Stimulated activated CD4-positive, alpha-beta T cell treated with anti-CD3 and anti-CD28 coated beads, Interleukin-2, amount 100 ng/mL, for 48 hours (primary cell): ENCODE measurements at places on chromosomes 1 and 21.

DNA sequence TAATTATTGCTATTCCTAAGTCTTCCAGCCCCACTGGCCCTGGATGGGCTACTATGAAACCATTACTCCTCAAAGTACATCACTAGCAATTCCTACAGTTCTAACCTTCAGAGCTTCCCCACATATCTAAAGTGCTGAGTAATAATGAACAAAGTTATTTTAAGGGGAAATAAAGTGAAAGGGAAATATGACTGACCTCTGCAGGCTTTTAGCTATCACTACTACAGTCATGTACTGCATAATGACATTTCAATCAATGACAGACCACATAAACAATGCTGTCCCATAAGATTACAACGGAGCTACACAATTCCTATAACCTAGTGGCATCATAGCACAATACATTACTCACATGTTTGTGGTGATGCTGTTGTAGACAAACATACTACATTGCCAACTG is 32.5 kb upstream of the ASPM start:
- no peak for DNase-seq

DNA sequence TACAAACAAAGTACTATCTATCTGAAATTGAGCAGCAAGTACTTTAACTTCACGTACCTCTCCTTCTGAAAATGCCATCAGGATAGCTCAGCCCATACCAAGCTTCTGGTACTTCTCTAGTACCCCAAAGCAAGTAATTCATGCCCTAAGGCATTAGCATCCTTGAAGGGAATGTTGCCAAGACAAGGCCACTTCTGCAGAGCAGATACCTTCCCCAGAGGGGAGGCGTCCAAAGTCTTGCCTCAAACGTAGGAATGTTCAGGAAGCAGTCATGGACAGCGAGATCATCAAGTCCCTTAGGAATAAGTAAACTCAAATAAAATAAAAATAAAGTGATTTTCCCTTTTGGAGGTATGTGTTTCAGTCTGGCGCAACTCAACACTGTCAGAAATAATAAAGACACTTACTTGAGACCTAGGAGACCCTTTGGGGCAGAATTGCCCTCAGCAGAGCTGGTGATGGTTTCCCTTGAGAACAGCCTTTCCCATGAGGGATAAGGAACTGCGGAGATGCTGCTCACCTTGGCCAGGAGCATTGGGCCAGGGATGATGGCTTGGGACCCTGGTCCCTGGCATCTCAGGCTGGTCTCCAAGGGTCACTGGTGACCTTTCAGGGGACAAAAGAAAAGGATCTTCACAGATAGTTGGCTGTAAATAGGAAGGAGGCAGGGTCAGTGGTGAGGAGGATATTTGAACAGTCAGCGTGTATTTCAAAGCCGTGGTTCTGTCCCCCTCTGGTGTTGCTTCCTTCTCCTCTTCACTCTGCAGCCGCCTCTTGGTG is 522.9 kb downstream of the KIF26B start:
- DNase-seq = no peak

- DNase-seq = no peak
Measured at GRCh38 chr1:173295995-173296394, 88.9 kb upstream of the TNFSF4 start.

DNA sequence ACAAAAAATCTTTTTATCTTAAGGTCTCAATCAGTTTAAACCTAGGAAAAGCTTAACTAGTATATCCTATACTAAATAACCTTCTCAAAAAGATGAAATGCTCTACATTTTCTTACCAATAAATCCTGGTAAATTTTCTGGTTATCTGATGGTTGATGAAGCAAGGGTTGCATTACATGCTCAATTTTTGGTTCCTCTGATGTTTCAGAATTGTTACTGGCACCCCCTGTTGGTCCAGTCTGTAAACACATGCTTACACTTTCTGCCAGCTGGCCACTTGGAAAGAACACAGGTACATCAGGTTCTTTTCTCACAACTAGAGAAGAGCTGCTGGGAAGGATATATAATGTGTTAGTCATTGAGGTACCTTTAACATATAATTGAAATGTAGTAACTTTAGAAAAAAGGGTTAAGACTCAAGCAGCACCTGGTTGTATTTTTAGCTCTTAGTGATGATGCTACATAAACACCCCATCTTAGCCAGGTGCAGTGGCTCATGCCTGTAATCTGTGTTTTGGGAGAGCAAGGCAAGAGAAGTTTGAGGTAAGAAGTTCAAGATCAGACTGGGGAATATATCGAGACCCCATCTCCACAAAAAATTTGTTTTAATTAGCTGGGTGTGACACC is 30.9 kb upstream of the TAL1 start:
- DNase-seq = peak; percentile 28

DNA sequence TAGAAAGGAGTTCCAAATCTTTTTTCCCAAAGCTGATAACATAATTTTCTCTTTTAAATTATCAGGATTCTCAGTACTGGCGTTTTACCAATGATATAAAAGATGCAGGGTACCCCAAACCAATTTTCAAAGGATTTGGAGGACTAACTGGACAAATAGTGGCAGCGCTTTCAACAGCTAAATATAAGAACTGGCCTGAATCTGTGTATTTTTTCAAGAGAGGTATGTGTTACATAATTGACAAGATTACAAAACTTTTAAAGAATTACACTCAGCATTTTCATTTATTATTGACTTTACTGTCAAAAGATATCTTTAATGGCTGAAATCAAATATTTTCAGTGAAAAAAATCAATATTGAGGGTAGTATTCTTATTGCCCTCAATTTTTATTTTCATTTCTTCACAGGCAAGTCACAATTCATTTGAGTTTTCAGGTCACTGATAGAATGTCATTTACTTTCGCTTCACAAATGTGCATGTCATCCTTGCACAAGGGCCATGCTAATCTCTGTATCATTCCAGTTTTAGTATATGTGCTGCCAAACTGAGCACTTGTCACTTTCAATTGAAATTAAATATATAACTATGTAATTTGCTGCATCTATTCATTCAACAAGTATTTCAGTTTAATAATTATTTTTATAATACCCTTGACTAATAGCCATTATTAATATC is 63.5 kb downstream of the TPR start:
- no peak for DNase-seq

GRCh38 chr1:110726755-110727154 is 52.0 kb upstream of the KCNA3 start:
- DNase-seq = no peak

GRCh38 chr1:148347781-148348180 is 135.3 kb downstream of the PPIAL4G start:
- DNase-seq = no peak

DNA sequence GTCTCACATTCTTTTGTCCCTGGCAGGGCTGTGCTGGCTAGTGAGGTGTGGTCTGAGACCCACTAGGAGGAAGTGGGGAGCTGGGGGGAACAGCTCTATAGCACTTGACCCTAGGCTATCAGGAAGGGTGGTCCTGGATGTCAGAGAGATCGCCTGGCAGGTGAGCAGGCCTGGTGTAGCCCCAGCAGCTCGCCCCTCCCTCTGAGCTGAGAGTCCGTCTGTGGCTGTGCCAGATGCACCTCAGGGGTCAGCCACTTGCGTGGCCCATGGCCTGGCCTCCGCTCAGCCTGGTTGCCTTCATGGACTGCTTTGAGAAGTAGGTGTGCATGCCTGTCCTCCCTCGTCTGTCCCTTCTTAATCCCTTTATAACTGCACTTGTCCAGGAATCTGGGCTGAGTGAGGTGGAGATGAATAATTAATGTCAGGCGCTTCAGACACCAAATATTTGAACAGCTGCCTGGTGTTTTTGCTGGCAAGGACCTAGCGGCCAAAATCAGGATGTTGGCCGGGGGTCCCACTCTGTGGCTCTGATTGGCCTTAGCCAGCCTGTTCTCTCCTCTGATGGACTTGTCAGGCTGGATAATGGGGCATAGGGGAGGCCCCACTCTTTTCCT is 30.5 kb downstream of the TMEM53 start:
- no peak for DNase-seq

GRCh38 chr21:14482165-14482564 is 64.0 kb downstream of the SAMSN1 start:
- DNase-seq = no peak

DNA sequence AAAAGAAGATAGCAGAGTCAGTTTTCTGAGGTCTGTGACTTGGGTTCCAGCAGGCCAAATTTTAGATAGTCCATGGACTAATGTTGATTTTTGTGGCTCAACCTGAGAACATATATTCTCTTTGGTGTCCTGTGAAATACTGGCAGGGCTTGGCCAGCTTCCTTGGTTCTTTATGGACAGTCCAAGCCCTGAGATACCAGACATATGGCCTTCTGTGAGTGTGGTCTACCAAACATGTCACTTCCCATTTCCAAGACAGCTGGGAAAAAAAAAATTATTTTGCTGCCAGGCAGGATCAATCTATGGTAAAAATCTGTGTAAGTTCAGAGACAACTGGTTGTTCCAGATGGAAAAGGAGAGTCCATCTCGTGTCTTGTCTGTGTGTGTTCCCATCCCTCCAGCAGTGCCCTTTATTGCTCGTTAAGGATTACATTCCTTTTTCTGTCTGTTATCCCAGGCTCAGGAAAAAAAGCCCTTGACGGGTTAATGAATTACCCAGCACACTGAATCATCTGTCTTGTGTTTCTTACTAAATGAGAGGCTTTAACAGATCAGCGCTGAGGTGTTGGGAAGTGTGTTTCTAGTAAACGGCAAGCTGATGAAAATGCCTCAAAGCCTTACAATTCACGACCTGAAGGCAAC is 33.4 kb upstream of the XPR1 start:
- DNase-seq = no peak

DNA sequence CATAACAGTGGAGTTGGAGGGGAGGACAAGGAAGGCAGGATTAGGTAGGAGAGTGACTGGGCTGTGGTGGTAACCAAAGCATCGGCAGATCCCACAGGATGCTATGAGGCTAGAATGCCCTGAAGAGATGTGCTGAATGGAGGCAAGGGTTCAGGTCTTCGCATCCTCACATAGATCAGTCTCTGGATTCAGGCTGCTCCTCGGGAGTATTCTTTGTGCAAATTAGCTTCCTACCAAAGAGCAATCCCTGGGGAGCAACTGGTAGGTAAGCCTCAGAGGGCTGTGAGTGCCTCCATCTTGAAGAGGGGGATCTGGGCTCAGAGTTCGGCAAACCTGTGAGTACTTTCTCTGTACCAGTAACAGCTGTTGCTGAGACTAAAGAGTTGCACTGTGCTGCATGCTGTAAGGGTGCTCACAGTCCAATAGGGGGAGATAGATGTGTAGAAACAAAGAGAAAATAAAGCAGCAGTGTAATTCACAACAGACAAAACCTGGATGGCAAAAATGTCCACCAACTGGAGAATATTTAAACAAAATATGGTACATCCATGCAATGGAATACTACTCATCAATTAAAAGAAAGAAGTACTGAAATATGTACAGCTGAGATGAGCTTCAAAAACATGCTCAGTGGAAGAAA is 322.4 kb upstream of the DEPDC1 start:
- DNase-seq = no peak

GRCh38 chr1:245173446-245174211 is 18.8 kb downstream of the KIF26B start:
- DNase-seq = no peak

- DNase-seq = no peak
Measured at GRCh38 chr1:32877211-32878110, 6.7 kb upstream of the FNDC5 start.

DNA sequence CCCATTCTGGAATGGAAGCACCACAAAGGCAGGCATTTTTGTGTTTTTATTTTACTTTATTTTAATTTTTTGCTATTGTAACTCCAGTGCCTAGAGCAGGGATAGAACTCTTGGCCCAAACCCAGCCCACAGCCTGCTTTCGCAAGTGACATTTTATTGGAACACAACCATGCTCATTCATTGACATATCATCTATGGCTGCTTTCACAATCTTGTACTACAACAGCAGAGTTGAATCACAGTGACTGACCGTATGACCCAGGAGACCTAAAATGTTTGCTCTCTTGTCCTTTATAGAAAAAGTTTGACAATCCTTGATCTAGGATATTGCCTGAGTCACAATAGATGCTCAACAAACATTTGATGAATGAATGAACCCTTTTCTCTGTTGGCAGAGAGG is 83.9 kb upstream of the ATP1A1 start:
- DNase-seq = no peak

- DNase-seq = no peak
Measured at GRCh38 chr1:29939079-29939478, 702.8 kb downstream of the PTPRU start.

GRCh38 chr1:176545034-176545639 is 82.2 kb downstream of the PAPPA2 start:
- DNase-seq = no peak

- DNase-seq = no peak
Measured at GRCh38 chr1:188017921-188018320, 1189.2 kb downstream of the PLA2G4A start.

DNA sequence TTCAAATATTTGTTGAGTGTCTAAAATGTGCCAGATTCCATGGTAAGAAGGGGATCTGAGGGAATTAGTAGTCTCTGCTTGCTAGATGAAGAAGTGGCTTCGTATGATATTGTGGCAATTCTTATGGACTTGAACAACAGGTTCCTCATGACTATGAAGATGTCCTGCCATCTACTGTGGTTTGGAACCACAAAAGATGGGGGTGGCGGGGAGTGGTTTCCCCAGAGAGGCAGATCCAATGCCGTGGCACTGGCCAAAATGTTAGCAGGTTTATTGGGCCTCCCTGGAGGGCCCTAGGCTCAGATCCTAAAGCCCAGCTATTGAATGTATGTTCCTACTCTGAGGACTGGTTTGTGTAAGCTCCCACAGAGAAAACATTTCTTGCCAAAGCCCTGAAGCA is 120.8 kb downstream of the RGS2 start:
- no peak for DNase-seq

DNA sequence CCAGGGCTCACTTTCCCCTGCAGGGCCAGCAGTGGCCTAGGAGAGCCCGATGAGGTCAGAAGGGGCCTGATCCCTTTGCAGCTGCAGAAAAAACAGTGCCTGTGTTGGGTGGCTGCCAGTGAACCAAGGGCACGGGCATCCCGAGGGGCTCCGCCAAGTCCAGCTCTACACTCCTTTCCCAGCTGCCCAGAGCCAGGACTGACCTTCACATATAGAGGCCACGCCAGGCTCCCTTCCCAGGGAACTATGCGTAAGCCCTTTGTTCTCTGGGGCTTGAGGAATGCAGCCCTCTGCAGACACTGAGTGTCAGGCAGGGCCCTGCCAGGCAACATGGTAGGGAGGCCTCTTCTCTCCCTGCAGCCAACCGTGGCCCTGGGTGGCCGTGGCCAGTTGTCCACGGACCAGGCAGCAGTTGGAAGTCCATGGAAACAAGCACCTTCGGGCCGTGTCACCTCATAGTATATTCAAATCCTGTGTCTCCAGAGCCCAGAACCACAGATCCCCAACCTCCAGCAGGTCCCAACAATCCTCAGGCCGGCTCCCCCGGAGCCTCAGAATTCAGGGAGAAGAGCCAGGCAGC is 194.0 kb downstream of the NPHP4 start:
- no peak for DNase-seq

GRCh38 chr1:58363585-58363984 is 182.9 kb downstream of the OMA1 start:
- DNase-seq = no peak

DNA sequence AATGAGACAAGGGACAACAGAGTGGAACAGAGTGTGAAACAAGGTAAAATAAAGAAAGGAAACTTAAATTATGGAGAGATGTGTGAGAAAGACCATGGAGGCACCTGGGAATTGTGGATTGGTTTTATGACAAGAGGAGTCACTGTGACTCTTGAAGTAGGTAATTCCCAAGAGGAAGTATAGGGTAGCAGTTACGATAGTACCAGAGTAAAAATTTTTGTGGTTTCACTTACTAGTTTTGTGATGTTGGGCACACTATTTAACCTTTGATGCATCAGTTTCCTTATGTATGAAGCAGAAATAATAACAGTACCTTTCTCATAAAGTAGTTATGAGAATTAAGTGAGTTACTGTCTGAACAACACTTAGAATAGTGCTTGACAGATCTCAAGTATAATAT is 267.9 kb upstream of the DPYD start:
- DNase-seq = no peak

- DNase-seq = no peak
Measured at GRCh38 chr1:113779542-113779941, 20.3 kb upstream of the PHTF1 start.
